ENCODE measurements at places on chromosomes 5 and 9. TPM values are rescaled to one million over a fixed set of nuclear protein-coding genes. Genes with fewer than 3 reads are reported as not detected.

CNTLN gene
- total RNA-seq, result 11.3 TPM

CTXN3 gene
- total RNA-seq, result not detected

FAM219A gene
- 221 TPM for total RNA-seq

EIF4E1B gene
- not detected for total RNA-seq

SELENOP gene
- total RNA-seq, result 0.61 TPM

DNA sequence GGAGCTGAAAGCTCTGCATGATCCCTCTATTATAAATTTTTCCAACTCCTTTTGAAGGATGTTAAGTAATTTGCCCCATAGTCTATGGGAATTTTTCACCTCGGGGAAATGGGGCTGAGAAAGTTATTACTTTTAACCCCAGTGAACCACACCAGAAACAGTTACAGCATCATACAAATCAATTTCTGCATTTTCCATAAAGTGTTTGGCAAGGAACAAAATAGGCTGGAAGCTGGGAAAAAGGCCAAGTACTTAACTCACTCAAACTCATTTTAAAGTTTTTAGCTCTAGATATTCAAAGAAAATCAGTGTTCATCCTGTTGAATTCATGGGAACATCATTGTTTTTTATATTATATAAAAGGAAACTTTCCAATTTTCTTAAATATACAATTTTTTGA, 160.9 kb downstream of the SH3GL2 start:
- DNase-seq, result no peak
- H3K36me3 ChIP-seq, result no peaks in the 10 kb centered on the region
- no peak overlapping the region for H3K27ac ChIP-seq
- no peak overlapping the region for H3K4me3 ChIP-seq
- H3K27me3 ChIP-seq, result no peaks in the 10 kb centered on the region

DNA sequence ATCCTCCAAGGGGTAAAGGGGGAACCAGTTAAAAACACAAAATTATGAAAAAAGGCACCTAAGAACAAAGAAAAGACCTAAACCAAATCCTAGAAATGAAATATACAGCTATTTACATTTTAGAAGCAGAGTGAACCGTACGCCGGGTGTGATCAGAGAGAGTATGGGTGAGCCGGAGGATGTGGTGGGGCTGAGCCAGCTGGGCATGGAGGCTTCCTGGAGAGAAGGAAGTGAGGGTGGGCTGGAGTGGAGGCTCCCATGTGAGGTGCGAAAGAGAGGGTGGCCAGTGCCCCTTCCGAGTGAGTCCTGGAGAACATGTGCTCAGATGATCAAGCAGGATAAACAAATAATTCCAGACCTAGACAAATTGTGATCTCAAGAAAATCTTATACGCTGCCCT, 111.6 kb downstream of the CACNA1B start:
- H3K27ac ChIP-seq, result no peak overlapping the region
- no peak for DNase-seq
- H3K4me1 ChIP-seq, result no peaks in the 10 kb centered on the region
- H3K27me3 ChIP-seq, result peaks cover 16% of the 10 kb centered on the region
- H3K4me3 ChIP-seq, result no peak overlapping the region

DNA sequence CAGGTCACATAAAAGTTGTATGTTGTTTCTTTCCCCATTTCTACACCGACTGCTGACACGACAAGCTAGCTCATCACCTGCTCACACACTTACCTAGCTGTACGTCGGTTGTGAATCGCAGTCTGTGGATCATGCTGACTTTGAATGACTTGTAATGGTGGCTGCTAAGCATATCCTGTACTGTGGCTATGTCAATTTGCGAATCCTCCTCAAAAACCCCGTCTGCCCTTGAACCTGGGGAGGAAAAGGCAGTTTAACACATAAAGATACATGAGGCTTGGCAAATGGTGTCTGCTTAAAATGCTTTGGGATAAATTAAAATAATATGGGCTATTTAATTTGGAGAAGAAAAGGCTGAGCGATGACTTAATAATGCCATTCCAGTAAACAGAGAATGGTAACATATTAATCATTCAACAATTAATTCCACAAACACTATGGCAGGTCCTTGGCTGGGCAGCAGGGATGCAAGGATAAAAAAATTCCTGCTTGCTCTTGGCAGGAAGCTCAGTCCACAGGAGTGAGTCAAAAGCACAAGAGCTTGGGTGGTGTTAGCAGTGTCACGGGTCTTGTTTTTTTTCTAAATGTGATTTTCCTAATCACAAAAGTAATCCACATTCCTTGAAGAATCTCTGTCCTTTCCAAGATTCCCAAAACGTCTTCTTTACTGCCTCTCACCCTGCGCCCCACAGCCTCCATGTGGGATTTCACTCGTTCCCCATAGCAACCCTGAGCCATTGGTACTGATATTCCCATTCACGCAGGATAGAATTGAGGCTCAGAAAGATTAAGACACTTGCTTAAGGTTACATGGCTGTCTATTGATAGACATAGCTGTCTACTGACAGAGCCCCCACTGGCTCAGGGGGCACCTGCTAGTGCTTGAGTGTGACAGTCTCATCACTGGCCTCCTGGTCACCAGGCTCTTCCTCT, 222.4 kb downstream of the MAPKAP1 start:
- no peak for DNase-seq
- peak overlapping the region; percentile 41 for H3K27ac ChIP-seq
- no peak overlapping the region for H3K4me3 ChIP-seq
- H3K4me1 ChIP-seq, result no peaks in the 10 kb centered on the region
- H3K36me3 ChIP-seq, result no peaks in the 10 kb centered on the region

- peaks cover 2% of the 10 kb centered on the region for H3K4me1 ChIP-seq
- H3K27me3 ChIP-seq, result peaks cover 11% of the 10 kb centered on the region
- no peak overlapping the region for H3K4me3 ChIP-seq
- no peaks in the 10 kb centered on the region for H3K36me3 ChIP-seq
These were observed 271.5 kb downstream of the FSTL4 start for GRCh38 chr5:133340822-133341221.

DNA sequence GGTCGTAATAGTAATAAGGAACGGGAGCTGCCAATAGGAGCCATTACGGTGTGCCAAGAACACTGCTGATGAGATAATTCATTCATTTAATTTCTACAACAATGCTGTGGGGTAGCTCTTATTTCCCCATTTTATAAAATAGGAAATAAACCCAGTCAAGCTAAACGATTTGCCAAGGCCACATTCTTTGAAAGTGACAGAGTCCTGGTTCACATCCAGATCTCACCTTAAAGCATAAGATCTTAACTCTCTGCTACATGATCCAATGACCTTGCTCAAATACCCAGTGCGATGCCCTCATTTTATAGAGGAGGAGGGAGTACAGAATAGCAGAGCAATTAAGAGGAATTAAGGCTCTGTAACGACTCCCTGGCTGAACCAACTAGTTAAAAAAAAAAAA, 5.0 kb downstream of the PDE6A start:
- H3K4me1 ChIP-seq, result peaks cover 5% of the 10 kb centered on the region
- H3K27me3 ChIP-seq, result peaks cover 6% of the 10 kb centered on the region
- no peaks in the 10 kb centered on the region for H3K36me3 ChIP-seq
- no peak overlapping the region for H3K4me3 ChIP-seq
- no peak overlapping the region for H3K27ac ChIP-seq

GRCh38 chr5:380701-381309, 59.3 kb downstream of the AHRR start:
- no peaks in the 10 kb centered on the region for H3K4me1 ChIP-seq
- no peak overlapping the region for H3K4me3 ChIP-seq
- H3K36me3 ChIP-seq, result peaks cover 13% of the 10 kb centered on the region

LPAR1 gene
- total RNA-seq, result 0.56 TPM

DNA sequence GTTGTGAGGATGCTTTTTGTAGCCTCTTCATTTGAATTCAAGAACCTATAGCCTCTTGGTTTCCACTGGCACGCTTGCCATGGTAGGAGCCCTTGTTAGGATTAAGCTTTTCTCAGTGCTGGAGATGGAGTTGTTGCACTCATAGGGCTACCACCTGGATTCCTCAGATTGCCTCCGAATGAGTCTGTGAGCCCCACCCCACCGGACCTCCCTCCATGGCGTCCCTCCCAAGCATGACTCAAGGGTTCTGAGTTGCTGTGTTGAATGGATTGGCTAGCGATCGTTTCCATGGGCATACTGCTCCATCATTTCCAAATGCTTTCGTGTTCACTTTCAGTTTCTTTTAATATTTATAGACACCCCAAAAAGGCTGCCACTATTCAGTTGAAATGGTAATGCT, 69.9 kb downstream of the DAPK1 start:
- DNase-seq, result no peak
- no peaks in the 10 kb centered on the region for H3K36me3 ChIP-seq
- peaks cover 72% of the 10 kb centered on the region for H3K4me1 ChIP-seq
- peak overlapping the region; percentile 10 for H3K4me3 ChIP-seq
- peaks cover 4% of the 10 kb centered on the region for H3K27me3 ChIP-seq

GRCh38 chr9:112047538-112048066, 127.5 kb downstream of the SUSD1 start:
- H3K4me1 ChIP-seq, result no peaks in the 10 kb centered on the region
- DNase-seq, result no peak
- no peaks in the 10 kb centered on the region for H3K36me3 ChIP-seq
- H3K4me3 ChIP-seq, result no peak overlapping the region
- no peaks in the 10 kb centered on the region for H3K27me3 ChIP-seq

DNA sequence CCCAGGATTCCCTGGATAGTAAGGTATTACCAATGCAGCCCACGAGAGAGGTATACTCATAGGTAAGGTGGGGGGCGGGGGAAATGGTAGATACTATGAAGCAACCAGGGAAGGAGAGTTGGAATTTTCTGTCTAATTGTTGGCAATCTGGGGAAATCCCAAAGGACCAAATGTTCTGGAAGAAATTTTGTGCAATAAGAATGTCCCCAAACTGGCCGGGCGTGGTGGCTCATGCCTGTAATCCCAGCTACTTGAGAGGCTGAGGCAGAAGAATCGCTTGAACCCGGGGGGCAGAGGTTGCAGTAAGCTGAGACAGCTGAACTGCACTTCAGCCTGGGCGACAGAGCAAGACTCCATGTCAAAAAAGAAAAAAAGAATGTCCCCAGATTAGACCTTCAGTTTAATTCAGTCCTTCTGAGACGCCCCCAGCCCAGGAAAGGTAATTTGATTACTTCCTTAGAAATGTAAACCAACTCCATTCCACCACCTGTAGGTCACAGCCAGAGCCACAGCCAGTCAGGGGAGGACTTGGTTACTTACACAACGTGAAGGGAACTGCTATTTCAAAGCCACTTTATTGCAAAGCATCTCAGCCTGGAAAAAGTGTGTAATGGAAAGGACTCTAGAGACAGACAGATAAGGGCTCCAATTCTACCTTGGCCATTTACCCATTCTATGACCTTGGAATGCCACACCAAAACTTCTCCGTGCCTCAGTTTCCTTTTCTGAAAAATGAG, 50.0 kb upstream of the KLF4 start:
- no peaks in the 10 kb centered on the region for H3K27me3 ChIP-seq
- no peaks in the 10 kb centered on the region for H3K4me1 ChIP-seq
- H3K36me3 ChIP-seq, result no peaks in the 10 kb centered on the region
- H3K4me3 ChIP-seq, result no peak overlapping the region

- DNase-seq, result no peak
- H3K27me3 ChIP-seq, result no peaks in the 10 kb centered on the region
- H3K36me3 ChIP-seq, result no peaks in the 10 kb centered on the region
- peaks cover 13% of the 10 kb centered on the region for H3K4me1 ChIP-seq
- no peak overlapping the region for H3K4me3 ChIP-seq
These were observed 44.2 kb downstream of the KIAA1958 start for GRCh38 chr9:112530751-112531205.

- peaks cover 5% of the 10 kb centered on the region for H3K27me3 ChIP-seq
- DNase-seq, result no peak
- peaks cover 3% of the 10 kb centered on the region for H3K4me1 ChIP-seq
- H3K27ac ChIP-seq, result no peak overlapping the region
These were observed 347.6 kb downstream of the GADD45G start for GRCh38 chr9:89952401-89952800.

DNA sequence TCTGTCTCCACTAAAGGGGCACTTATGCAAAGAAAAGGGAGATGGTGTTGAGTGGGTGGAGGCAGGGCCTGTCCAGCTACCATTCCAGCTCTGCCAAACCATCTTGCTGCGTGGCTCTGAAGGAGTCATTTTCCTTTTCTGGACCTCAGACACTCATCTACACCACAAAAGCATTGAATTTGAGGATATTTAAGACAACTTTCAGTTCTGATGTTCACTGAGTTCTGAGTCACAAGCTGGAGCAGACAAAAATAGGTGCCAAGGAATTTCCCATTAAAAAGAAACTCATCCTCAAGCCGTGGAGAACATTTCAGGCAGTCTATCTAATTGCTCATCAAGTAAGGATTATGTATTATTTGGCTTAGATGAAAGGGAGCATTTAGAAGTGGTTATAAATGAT, 195.0 kb upstream of the TBC1D2 start:
- H3K27me3 ChIP-seq, result peaks cover 5% of the 10 kb centered on the region
- no peak overlapping the region for H3K4me3 ChIP-seq
- H3K36me3 ChIP-seq, result peaks cover 11% of the 10 kb centered on the region
- H3K4me1 ChIP-seq, result peaks cover 22% of the 10 kb centered on the region
- no peak for DNase-seq

- no peak overlapping the region for H3K4me3 ChIP-seq
- peaks cover 12% of the 10 kb centered on the region for H3K4me1 ChIP-seq
- no peaks in the 10 kb centered on the region for H3K27me3 ChIP-seq
These were observed 165.3 kb downstream of the KDM4C start for GRCh38 chr9:6923086-6923485.

ALDH7A1 gene
- 85.9 TPM for total RNA-seq

- H3K27me3 ChIP-seq, result no peaks in the 10 kb centered on the region
- no peak overlapping the region for H3K27ac ChIP-seq
- H3K36me3 ChIP-seq, result peaks cover 4% of the 10 kb centered on the region
- peaks cover 6% of the 10 kb centered on the region for H3K4me1 ChIP-seq
- DNase-seq, result no peak
These were observed 28.3 kb upstream of the STOM start for GRCh38 chr9:121398374-121398773.

DNA sequence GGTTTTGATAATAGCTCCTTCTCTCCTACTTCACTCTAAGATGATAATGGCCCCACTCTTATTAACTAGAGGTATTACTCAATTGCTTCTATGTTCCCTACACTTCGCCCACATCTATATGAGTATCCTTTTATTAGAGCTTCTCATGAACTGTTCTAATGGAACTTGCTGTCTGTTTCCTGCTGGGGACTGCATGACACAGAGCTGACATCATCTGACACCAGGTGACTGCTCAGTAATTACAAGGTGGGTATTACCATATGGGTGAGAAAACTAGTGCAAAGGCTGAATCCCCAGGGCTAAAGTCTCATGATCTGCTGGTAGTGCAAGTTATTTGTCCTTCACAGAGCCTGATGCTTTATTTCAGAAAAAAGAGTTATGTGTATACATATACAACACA, 146.2 kb upstream of the PLCXD3 start:
- no peak overlapping the region for H3K4me3 ChIP-seq
- no peaks in the 10 kb centered on the region for H3K4me1 ChIP-seq

DNA sequence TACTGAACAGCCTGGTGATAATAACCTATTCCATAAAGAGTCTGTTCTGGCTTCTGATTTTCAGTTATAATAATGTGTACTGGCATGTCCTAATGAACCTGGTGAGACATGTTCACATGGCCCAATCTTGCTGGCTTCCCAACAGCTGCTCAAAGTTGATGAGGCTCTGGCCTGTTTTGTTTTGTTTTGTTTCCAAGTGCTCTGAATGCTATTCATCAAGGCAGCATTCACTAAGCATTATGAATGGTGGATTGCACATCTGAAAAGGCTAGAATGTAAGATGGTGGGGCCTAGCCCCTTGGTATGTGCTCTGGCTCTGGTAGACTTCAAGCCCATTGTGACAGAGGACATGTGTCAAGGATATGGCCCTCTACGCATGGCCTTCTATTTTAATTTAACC, 388.5 kb downstream of the PSAT1 start:
- H3K36me3 ChIP-seq, result peaks cover 4% of the 10 kb centered on the region
- DNase-seq, result no peak
- no peaks in the 10 kb centered on the region for H3K27me3 ChIP-seq

SLC28A3 gene
- total RNA-seq, result not detected
